ENCODE measurements at places on chromosomes 2 and 18.

GRCh38 chr2:42118754-42119569, 50.2 kb upstream of the EML4 start:
- no peak for DNase-seq

DNA sequence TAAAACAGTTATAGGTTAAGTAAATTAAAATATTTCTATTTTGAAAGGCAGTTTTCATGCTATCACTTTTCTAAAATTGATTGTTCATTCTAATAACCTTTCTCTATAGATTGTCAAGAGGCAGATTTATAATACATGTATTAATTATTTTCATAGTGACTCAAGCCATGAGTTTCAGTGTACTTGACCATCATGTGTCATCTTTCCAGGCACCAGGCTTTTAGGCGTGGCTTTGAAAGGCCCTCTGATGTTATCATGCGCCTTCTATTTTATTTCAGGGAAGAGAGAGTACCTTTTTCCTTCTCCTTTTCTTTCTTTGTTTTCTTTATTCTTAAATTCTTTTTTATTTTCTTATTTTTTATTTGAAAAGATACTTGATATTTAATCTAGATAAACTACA, 128.3 kb upstream of the ETAA1 start:
- DNase-seq = no peak

- no peak for DNase-seq
Observed at GRCh38 chr2:62944362-62944761, 106.3 kb upstream of the OTX1 start.

- DNase-seq = no peak
Observed at GRCh38 chr2:20625491-20626391, 25.2 kb downstream of the HS1BP3 start.

GRCh38 chr2:144441711-144442141, 78.2 kb downstream of the ZEB2 start:
- no peak for DNase-seq

DNA sequence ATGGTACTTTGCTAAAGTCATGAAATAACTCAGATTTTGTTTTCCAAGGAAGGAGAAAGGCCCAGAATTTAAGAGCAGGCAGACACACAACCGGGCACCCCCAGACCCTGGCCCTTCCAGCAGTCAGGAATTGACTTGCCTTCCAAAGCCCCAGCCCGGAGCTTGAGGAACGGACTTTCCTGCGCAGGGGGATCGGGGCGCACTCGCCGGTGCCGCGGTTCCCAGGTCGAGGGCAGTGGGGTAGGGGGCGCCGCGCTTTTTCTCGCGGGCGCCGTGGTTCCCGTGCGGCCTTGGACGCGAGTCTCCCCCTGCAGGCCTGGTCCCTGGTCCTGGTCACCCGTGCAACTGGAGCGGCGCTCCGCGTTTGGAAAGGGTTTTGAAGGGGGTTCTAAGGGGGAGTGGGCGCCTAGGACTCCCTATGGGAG, 1.2 kb downstream of the ZNF236 start:
- no peak for DNase-seq

DNA sequence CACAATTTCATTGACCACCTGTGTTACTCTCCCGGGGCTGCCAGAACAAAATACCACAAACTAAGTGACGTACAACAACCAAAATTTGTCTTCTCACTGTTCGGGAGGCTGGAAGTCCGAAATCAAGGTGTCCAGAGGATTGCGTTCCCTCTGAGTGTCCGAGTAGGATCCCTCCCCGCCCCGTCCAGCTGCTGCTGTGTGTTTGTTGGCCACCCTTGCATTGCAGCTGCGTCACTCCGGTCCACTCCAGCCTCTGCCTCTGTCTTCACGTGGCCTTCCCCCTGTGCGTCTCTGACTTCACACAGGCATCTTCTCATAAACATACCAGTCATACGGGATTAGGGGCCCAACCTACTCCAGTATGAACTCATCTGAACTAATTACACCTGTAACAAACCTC, 251.8 kb upstream of the SMIM21 start:
- DNase-seq = no peak

GRCh38 chr2:25280051-25280687, 61.6 kb downstream of the DNMT3A start:
- no peak for DNase-seq

DNA sequence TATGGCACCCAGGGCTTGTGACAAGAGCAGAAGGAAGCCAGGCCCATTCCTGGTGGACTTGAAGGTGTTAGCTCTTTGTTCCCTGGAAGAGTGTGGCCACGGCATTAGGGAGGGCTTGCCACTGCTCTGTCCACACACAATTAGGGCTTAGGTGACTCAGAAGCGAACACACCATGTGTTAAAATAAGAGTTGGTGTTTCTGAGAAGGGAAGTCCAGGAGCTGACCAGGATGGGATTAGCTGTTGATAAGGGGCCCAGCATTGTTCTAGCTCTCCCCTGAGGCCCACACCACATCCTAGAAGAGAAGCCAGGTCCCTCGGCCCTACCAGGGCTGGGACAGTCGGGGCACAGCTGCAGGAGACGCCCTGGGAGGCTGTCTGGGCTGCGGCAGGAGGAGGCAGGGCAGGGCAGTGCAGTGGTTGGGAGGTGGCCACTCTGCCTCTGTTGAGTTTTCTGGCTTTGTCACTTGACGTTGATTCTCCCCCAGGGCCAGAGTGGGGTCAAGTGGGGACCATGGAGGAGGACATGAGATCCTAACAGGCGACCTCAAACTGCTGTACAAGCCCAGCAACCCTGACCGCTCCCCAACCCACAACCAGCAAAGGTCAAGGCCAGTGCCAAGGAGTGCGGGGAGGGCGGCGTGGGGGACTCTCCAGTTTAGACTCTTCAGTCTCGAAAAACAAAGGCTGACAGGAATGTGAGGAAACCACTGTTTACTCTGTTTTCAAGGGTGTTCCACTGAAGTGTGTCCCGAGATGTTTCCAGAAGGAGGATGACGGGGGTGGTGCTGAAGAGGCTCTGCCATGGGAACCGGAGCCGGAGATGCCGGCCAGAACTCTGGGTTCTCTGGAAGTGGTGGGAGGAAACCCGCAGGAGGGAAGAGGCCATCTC, 16.8 kb downstream of the GNLY start:
- DNase-seq = no peak

- DNase-seq = no peak
Observed at GRCh38 chr2:191297033-191297432, 51.8 kb downstream of the MYO1B start.

DNA sequence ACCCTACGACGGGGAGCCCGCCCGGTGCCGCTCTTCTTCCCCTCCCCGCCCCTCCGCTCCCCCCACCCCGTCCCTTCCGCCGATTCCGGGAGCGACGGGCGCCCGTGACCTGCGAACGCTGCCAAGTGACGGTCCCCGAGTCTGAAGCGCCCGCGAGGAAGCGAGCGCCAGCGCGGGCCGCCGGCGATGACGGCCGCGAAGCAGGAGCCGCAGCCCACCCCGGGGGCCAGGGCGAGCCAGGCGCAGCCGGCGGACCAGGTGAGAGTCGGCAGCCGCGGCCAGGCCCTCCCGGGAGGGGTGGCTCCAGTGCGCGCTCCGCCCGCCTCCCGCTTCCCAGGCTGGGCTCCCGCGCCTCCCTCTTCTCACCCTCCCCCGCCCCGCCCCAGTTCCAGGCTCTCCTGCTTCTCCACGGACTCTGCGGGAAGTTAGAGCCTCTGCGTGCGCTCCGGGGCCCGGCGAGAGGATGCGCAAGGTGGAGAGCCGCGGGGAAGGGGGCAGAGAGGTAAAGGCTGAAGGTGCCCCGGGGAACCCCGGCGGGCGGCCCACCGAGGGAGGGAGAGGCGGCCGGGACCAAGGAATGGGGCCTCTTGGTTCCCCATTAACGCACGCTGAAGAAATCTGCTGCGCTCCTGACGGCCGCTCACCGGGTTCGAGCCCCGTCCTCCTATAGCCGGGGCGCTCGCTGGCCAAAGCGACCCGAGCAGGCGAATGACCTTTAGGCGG, 719.5 kb downstream of the DPP10 start:
- no peak for DNase-seq

GRCh38 chr2:63500398-63500797, 87.9 kb downstream of the WDPCP start:
- no peak for DNase-seq

- no peak for DNase-seq
Observed at GRCh38 chr2:64153811-64154210, 9.6 kb upstream of the PELI1 start.

DNA sequence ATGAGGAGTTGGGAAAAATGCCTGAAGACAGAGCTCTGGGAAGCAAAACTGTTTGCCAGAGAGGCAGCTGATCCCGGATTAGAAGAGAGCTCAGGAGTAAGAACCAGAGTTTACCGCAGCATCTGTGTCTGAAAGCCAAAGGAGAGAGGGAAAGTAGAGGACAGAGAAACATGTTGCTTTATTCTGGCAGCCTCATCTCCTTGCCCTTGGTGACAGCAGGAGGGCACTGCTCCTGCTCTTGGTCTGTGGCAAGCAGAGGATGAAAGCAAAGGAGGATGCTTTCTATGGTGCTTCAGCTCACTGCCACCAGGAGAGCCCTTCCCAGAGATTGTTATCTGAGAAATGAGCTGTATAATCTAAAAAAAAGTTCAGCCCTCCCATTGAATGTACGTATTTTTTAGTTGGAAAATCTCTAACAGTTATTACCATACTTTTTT, 7.7 kb downstream of the SLC1A4 start:
- DNase-seq = no peak

GRCh38 chr18:8366070-8366469, 243.2 kb upstream of the RAB12 start:
- no peak for DNase-seq

GRCh38 chr18:63131106-63131958, 188.2 kb downstream of the BCL2 start:
- peak; percentile 72 for DNase-seq

DNA sequence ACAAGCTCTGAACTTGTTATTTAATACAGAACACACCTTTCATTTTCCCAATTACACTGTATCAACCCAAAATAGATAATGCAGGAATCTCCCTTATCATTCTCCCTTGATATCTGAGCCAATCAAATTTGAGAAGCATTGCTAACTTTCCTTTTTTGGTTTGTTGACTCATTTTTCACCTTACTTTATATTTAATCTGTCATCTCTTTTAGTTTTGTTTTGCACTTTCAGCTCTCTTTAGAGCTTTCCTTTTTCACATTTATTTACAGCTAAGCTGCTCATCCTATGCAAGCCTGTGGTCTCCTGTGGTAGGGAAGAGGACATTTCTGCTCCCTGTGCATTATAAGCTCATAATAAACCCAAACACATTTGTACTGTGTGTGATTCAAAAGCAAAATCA, 50.1 kb downstream of the ITGAV start:
- DNase-seq = no peak

DNA sequence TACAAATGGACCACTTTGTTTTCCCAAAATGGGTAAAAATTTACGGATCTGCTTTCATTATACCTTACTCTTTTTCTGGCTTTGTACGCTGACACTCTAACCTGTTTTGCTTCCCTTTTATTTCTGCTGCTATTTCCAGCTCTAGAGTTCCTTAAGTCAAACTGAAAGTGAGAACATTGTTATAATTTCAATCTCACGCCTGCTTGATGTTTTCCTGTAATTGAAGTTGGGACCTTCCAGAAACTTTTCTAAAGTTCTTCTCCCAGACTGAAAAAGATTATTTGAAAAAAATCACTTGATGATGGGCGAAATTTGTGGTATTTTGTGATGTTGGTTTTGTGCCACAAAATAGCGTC, 1.8 kb downstream of the GLS start:
- DNase-seq = no peak

DNA sequence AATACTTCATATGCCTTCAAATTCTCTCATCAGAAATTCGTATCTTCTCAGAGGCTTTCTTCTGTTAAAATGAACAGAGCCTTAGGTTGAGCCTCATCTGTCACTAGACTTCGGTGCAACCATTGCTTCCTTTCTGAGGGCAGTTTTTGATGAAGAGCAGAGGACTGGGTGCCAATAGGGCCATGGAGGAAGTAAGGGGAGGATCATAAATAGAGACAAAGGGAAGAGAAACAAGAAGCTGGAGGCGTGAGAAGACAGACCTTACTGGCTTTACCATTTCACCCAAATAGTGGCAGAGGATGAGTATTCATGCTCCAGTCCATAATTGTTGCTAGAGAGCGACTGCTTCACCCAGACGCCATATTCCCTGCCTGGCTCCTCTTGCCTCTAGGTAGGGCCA, 215.6 kb upstream of the PKDCC start:
- no peak for DNase-seq

DNA sequence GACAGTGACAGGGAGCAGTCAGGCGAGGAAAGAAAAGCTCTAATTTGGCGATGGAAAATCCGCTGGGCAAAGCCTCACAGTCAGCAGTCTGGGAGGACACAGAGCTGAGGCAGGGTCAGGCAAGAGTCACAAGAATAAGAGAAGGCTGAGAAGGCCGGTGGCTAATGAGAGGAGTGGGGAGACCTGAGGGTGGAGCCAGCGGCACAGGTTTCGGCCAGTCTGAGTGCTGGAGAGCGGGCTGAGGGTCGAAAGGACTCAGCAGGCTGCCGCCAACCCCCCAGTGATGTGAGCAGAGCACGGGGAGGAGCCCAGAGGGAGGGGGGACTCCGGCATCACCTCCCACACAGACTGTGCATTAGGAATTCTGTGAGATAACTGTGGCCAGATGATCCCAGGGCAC, 500.6 kb upstream of the MYT1L start:
- DNase-seq = no peak

DNA sequence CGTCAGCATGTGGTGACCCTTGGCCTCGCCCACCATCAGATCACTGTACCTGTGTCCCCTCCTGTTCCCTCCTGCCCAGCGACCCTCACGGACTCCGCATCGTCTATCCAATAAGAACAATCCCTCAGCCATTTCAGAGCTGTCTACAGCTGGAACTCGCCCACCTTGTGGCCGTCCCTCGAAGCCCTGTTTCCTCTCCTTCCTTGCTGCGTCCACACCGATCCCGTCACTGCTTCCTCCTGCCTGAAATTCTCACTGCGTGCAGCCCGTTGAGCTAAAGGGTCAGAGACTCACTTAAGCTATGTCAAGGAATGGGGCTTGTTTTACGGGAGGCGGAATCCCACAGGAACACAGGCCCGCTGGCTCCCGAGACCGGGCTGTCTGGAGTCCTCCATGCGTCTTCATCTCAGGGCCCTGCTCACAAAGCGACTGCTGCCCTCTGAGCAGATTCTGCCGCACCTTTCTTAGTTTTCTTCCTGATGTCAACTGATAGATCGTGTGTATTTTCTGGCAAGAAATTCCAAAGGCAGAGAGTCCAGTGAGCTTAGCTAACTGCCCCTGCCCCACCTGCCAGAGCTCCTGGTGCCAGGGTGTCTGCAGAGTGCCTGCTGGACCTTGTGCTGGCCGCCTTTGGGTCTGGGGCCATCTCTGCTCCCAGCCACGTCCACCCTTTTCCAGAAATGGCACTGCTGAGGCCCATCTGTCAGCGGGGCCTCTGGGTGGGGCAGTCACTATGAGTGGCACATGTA, 35.3 kb downstream of the KLHL29 start:
- no peak for DNase-seq
